Fibroblast of pulmonary artery (primary cell): ENCODE measurements at places on chromosomes 3 and 15.

GRCh38 chr3:190325923-190326322 is 3.7 kb upstream of the CLDN1 start:
- peak; percentile 43 for DNase-seq

DNA sequence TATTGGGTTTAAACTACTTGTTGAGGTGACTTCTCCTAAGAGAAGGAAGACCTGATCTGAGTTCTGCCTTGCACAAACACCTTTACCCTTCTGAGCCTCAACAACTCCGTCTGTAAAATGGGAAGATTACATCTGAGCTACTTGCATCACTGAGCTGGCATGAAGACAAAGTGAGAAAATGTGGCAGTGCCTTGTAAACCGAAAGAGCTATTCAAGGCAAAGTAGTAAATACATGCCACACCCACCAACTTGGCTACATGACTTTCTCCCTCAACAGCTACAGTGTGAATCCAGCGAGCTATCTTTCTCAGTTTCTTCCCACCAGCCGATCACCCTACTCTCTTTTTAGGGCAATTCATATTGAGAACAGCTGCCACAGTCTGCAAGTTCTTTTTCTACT is 148.3 kb downstream of the FOXB1 start:
- no peak for DNase-seq

DNA sequence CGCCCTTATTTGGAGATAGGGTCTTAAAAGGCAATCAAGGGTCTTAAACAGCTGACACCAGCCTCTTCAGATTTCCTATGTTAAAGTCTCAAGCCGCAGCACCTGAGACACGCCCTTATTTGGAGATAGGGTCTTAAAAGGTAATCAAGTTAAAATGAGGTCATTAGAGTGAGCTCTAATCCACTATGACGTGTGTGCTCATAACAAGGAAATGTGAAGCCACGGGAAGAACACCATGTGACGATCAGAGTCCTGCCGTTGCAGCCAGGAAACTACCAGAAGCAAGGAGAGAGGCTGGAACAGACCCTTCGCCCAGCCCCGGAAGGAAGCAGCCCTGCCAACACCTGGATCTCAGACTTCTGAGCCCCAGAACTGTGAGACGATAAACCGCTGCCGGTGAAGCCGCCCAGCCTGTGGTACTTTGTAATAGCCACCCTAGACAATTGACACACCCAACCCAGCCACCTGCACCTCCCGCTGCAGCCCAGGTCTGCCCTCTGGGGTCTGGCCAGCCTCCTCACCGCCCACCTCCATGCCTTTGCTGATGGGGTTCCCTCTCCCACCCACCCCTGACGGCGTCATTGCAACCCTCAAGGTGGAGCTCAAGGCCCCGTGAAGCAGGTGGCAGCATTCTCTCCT is 137.9 kb downstream of the MEGF11 start:
- DNase-seq = no peak

GRCh38 chr3:183285318-183285717 is 32.3 kb downstream of the B3GNT5 start:
- no peak for DNase-seq

GRCh38 chr15:77974416-77975331 is 102.8 kb downstream of the TBC1D2B start:
- DNase-seq = no peak

- peak; percentile 62 for DNase-seq
Measured at GRCh38 chr15:98548139-98548971, 100.0 kb upstream of the IGF1R start.

DNA sequence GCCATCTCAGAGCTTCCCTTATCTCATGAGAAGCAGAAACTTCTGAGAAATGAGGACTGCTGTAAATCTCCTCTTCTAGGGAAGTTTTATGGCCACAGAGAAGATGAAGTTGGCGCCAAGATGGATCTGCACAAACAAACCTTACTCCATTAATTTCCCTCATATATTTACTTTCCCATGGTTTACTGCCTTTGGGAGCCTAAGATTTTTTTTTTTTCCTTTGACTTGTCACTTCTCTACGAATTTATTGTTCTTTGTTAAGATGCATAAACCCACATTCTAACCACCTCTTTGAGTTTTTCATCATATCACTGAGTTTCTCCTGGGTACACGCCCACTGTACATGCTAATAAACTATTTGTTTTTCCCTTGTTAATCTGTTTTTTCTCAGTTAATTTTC is 21.5 kb upstream of the NPTN start:
- no peak for DNase-seq

DNA sequence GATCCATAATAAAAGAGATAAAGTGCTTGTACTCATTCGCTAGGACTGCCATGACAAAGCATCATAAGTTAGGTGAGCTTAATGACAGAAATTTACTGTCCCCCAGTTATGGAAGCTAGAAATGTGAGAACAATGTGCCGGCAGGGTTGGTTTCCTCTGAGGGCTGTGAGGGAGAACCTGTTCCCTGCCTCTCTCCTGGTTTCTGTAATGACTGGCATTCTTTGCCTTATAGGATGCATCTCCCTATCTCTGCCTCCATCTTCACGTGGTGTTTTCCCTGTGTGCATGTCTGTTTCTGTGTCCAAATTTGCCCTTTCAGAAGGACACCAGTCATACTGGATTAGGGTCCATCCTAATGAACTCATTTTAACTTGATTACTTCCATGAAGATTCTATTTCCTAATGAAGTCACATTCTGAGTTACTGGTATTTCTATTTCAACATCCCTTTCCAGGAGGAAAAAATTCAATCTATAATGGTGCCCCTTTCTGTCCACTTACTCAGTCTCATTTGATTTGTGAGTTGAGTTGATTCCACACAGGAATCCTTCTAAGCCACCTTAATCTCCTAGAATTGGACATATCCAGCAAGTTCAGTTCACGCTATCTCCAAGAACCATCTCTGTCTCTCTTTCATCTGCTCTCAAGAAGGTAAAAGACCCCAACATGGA is 71.2 kb upstream of the LIPC start:
- DNase-seq = no peak

DNA sequence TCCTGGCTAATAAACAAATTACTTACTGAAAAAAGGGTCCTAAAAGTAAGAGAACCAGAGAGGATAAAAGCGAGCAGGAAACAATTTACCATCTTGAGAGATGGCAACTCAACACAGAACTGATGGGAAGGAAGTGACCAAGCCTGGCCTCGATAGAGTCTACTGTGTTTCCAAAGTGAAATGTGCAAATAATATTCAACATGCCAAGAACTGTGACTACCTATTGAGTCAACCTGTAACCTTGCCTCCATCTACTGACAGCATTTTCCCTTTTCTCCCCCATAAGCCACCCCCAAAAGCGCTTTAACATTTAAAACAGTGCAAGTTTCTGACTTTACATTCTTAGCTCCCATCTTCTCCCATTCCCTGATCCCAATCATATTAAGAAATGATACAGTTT is 75.4 kb upstream of the PSMD6 start:
- no peak for DNase-seq

- no peak for DNase-seq
Measured at GRCh38 chr3:60133269-60134162, 1083.7 kb upstream of the CFAP20DC start.

- no peak for DNase-seq
Measured at GRCh38 chr15:35104526-35105147, 19.5 kb upstream of the NANOGP8 start.

- no peak for DNase-seq
Measured at GRCh38 chr3:128372281-128372680, 94.4 kb downstream of the DNAJB8 start.

GRCh38 chr3:42780398-42780797 is 7.3 kb upstream of the CCDC13 start:
- no peak for DNase-seq

DNA sequence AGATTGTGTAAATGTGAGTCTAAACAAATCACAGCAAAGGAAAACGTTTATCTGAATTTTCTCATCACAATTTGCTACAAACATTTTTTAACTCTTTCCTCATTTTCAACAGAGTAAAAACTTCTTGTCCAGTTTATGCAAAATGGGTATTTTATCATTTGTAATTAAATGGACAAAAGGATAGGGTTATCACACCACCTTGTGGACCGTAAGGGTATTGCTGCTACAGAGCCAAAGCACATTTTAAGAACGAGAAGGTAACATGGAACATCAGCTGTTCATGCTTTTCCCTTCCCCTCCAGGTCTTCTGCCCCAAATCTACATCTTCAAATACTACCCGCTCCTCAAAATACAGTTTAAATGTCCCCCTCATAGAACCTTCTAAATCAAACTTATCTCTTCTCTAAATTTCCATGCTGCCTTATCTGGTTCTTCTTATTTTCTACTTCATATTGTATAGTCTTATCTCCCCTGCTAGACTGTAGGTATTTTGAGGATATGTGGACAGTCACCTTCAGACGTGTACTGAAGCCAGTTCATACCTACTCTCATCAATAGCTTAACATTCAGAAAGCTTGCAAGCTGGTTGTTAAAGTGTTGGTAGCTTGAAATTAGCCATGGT is 12.8 kb upstream of the SETMAR start:
- peak; percentile 69 for DNase-seq

- DNase-seq = peak; percentile 46
Measured at GRCh38 chr15:70879401-70879800, 12.8 kb downstream of the THAP10 start.

GRCh38 chr3:45774581-45775521 is 21.5 kb downstream of the SLC6A20 start:
- DNase-seq = no peak

GRCh38 chr15:30923429-30923828 is 19.7 kb downstream of the FAN1 start:
- DNase-seq = no peak

- no peak for DNase-seq
Measured at GRCh38 chr15:64961013-64961412, 28.7 kb downstream of the SPG21 start.

- DNase-seq = no peak
Measured at GRCh38 chr3:106103383-106103782, 234.6 kb upstream of the CBLB start.

GRCh38 chr15:70297465-70298058 is 199.8 kb upstream of the TLE3 start:
- no peak for DNase-seq

GRCh38 chr15:34331809-34332208 is 5.8 kb downstream of the SLC12A6 start:
- no peak for DNase-seq

GRCh38 chr3:135229018-135229495 is 434.0 kb downstream of the EPHB1 start:
- DNase-seq = no peak

GRCh38 chr3:133535971-133536881 is 37.3 kb upstream of the CDV3 start:
- DNase-seq = peak; percentile 95

DNA sequence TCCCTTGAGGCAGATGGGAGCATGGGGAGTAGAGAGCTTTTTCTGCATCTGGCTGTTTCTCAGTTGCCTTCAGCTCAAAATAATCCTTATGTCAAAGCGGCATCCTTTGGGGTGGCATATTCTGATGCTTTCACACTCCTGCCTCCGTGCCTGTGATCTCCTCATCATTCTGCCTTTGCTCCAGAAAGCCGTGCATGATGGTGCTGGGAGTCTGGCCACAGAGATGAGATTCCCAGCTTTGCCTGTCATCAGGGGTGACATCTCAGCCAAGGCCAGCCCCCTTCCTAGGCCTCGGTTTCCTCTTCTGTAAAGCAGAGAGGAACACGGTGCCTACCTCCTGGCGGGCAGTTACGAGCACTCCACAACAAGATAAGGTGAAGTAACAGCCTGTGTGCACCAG is 96.3 kb upstream of the ALDH1A3 start:
- DNase-seq = no peak

GRCh38 chr3:171283183-171283847 is 176.9 kb downstream of the TNIK start:
- DNase-seq = no peak

DNA sequence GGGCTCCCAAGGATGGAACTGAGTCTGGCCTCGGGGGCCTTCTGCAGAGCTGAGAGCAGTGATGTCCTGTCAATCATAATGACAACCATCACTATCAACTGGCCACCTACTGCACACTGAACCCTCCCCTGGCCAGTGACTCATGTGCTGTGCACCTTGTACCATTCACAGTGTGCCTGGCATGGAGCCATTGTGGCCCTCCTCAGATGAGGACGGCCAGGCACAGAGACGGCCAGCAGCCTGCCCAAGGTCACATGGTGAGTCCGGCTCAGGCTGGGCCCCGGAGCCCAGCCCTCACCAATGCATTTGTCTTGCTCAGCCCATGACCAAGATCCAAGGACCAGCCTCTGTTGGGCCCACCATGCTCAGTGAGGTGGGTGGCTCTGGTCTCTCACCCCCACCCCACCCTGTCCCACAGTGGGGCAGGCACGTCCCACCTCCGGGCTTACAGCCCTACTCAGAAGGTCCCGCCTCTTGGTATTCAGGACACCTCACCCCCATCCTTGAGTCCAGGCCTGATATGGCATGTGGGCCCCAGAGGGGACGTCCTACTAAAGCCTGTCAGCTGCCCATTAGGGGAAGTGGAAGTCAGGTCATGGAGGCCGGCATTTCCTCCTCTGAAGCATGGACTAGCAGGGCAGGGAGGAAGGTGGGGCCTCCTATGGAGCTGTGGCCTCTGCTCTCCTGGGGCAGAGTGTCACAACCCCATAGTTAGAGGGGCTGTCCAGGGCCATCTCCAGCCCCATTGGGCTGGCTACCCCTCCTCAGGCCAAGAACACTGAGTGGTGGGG is 35.9 kb upstream of the TMEM115 start:
- no peak for DNase-seq

DNA sequence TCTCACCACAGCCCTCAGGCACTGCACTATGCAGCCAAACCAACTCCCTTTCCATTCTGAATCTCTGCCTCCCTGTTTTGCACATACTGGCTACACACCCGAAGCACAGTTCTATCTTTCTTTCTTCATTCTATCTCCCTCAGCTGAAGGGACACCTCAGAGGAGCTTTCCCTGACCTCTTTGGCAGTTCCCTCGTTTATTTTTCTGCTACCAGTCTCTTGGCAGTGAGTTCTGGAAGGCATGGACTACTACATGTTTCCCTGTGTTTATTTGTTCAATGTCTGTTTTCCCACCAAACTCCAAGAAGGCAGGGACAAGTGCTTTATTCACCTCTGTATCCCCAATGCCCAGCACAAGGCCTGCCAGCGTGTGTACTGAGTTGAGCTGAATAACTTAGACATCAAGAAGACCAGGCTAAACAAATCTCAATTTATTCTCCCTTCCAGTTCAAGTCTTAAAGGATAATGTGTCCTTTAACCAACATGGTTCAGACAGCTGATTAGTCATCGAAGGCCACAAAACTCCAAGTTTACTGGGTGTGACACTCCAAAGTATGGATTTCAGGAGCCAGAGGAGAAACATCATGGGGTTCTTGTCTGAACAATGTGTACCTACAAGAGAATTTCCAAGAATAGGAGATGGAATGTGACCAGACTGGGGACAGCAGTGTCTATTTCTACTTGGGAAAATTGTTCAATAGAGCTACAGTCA is 260.1 kb upstream of the CTNNB1 start:
- no peak for DNase-seq

DNA sequence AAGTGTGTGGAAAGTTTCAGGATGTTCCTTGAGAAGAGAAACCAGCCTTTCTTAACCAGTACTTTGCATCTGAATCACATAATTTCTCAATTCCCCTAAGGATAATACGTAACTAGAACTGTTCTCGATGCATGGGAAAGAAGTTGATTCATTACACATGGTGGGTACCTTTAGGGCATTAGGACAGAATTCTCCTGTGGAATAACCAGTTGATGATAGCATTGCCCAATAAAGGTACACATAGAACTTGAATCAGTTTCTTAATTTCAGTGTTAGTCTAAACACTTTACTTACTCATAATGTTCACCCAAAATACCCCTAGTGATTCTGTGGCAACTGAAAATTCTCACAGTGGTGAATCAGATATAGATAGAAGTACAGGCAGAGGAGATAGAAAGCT is 1030.9 kb downstream of the ROBO1 start:
- no peak for DNase-seq

GRCh38 chr3:138849222-138849940 is 14.7 kb upstream of the PIK3CB start:
- DNase-seq = no peak
